Epithelial cell of esophagus (primary cell): ENCODE measurements at places on chromosomes 11 and 22.

GRCh38 chr11:64110465-64111375, 55.2 kb downstream of the MACROD1 start:
- no peak for DNase-seq

DNA sequence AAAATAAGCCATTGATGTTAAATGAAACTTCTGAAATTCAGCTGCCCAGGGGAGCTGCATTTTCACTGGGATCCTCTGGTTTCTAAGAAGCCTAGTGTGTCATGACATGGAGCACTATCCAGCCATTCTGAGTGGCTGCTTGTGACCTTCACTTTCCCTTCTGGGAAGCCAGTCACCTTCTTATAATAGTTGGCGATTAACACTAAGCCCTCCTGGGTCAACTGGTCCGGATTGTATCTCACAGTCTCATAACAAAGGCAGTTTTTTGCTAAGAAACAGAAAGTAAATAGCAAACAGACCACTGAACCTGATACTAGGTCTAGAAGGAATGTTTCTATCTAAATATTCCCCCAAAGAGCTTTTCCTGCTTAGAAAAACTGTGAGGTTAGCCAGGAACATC, 7.9 kb downstream of the CSRP3 start:
- no peak for DNase-seq

DNA sequence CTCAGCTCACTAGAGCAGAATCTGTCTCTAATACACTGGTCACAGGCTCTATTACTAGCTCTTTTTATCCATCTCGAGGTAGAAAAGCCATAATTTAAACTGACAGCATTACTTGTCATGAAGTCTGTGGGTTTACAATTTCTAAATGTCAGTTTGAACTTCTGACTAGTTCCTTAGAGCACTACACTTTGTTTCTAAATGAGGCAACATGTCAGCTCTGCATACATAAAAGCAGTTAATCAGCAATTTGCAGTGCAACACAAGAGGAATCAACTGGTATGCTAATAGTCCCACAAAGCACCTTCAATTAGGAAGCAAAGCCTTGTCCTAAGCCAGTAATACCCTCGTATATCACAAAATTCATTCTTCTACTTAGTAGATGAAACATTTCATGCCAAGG, 321.3 kb downstream of the TTC28 start:
- DNase-seq: no peak

- DNase-seq: no peak
These were observed 1.2 kb downstream of the CHID1 start for GRCh38 chr11:909406-909805.

DNA sequence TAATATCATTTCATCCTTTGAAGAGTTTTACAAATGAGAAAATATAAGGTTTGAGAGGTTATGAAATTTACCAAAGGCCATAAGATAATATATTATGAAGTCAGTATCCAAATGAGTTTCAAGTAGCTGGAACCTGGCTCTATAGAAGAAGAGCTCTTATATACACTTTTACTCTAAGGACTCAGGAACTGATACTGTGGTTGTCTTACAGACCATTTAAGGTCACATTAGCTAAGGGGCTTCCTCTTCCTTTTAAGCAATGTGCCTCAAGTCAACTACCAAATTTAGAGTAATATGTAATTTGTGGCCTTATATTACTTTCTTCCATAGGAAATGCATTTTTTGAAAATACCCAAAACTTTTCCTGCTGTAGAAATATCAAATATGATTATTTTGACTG, 369.3 kb downstream of the DLG2 start:
- DNase-seq: no peak

- DNase-seq: no peak
These were observed 15.6 kb downstream of the LTO1 start for GRCh38 chr11:69659591-69659990.

DNA sequence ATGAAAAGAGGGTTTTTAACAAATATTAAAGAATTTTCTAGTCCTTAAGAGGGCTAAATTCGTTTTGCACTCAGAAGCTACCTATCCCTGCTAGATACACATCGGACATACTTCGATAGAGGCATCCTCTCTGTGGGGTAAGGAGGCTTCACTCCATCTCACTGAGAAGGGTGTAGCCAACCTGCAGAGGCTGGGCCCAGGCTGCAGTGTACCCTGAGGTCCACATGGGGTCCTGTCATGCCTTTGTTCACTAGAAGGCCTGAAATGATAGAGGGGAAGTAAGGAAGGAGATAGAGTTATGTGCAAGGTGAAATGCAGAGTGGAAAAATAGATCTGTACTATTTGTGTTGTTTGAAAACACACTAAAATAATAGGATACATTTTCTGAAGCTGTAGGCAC, 45.6 kb downstream of the IGSF9B start:
- DNase-seq: no peak

DNA sequence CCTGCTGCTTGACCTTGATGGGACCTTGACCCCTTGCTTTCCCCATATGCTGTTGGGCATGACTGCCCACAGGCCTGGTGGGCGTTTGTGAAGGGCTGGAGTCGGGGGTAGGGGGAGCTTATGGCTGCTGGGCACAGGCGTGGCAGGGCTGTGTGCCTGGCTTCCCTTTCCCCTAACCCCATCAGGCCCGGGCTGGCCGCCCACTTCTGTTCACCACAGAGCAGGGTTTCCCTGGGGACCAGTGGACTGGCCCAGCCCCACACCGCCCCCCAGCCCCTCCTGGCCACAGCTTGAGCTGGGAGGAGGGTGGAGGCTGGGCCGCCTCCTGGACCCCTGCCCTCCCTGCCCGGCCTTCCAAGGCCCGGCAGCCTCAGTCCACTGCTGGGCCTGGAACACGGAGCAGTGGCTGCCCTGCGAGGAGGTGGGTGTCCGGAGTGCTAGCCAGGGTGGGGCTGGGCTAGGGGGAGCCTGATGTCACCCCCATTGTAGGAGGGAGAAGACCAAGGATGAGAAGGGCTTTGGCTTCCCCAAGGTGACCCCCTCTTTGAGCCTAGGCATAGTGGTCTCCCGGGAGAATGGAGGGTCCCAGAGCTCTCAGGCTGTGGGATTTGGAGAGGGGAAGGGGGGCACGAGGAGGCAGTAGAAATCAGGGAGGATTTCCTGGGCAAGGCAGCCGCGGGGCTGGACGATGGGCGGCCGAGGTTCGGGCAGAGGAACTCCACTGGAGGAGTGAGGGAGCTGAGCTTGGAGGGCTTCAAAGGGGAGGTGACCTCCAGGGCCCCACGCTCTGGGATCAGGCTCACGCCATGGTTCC, at the start of gene AIFM3:
Gene AIFM3, plus strand, starts transcription at position 373 of the 814 bp plus-strand sequence. CDS start 690 bp downstream, outside the sequence.
- no peak for DNase-seq

DNA sequence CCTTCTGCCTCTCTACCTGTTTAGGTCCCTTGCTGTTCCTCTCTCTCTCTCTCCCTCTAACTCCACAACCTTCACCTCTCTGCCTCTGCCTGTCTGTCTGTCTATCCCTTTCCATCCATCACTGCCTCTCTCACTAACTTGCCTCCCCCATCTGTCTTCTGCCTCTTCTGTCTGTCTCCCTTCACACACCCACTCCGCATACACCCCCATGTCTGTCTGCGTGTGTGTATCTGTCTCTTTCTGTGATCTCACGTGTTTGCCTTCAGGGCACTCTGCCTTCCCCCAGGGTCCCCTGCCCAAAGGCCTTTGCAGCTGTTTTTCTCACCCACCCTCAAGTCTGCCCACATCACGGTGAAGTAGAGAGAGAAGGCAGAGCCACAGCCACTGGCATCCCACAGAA, 7.9 kb downstream of the RTN4RL2 start:
- no peak for DNase-seq

DNA sequence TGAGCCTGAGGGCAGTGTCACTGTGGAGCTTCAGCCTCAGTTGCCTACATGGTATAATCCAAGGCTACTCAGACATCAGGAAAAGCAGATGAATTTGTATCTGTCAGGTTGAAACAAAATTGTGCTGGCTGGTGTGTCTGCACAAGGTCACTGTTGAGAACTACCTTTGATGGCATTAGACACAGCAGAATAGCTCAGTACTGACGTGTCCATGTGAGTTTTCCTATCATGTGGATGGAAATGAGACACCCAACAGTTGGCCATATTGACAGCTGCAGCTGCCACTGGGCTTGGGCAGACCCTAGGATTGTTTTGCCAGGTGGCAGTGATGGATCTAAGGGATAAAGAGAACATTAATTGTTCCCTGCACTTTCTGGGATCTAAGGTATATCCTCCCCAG, 15.8 kb downstream of the CCDC134 start:
- no peak for DNase-seq

GRCh38 chr11:86593833-86594232, 78.6 kb downstream of the ME3 start:
- no peak for DNase-seq

- no peak for DNase-seq
These were observed 35.5 kb downstream of the UBASH3B start for GRCh38 chr11:122690801-122691548.

- DNase-seq: no peak
These were observed 12.6 kb downstream of the CCDC83 start for GRCh38 chr11:85867751-85868150.

GRCh38 chr11:60918251-60918938, 4.4 kb downstream of the TMEM109 start:
- DNase-seq: peak; percentile 69

GRCh38 chr22:32557444-32557843, 82.8 kb downstream of the FBXO7 start:
- peak; percentile 43 for DNase-seq

DNA sequence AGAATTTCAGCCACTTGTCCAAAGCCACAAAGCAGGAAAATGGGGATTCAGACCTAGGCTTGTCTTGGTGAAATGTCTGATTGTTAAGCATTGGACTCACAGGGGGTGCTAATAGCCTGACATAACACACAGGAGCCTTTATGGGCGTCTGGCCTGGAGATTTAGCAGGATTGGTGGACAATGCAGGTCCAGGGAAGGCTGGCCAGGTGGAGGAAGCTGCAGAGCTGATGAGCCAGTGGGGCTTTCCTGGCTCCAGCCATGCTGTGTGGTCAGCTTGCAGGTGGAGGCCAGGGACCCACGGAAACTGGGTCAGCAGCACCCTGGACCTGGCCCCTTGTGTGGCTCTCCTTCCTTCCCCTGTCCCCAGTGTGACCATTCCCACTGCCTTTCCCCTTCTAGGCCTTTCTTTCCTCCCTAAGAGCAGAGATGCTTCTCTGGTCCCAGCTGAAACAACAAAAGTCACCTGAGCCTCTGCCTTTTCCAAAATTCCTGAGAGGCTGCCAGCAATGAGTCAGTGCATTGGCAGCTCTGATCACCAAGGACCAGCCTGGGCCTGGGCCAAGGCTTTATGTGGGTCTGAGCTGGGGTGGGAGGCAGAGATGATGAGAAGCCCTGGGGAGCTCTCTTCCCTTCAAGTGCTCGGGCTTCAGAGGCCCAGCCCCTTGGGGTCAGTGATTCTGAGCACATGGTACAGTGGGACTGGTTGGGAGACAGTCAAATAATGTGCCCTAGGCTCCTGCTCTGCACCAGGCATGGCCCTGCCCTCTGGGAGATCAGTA, 85.2 kb downstream of the CCDC81 start:
- DNase-seq: peak; percentile 81

DNA sequence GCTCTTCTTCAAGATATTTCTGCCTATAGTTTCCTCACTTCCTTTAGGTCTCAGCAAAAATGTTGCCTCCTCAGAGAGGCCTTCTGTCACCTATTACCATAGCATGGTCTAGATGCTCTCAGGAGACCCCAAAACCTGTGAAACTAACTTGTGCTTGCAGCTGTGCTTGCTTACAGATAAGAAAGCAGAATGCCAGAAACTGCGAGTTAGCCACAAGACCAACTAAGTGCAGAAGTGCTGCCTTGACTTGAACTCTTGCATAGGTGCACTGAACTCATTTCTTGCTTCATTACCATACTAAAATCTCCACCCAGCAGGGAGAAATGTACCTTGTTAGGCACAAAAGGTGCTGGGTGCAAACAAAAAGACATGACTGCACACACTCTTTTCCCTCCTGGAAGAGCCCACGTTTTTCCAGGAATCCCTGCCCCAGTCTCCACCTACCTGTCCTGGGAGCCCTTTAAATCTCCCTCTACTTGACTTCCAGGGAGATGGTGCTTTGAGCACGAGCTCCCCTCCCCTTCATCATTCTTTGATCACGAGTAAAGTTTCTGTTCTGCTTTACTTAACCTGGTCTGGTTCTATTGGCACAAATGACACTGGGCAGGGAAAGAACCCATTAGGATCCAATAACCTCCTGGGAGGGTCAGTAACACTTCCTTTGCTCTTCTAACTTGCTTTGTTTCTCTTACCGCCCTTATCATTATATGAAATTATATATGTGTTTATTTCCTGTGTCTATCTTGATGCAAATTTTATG, 137.7 kb upstream of the DDI1 start:
- no peak for DNase-seq

- no peak for DNase-seq
These were observed 164.6 kb downstream of the IGLL1 start for GRCh38 chr22:23415490-23415851.

DNA sequence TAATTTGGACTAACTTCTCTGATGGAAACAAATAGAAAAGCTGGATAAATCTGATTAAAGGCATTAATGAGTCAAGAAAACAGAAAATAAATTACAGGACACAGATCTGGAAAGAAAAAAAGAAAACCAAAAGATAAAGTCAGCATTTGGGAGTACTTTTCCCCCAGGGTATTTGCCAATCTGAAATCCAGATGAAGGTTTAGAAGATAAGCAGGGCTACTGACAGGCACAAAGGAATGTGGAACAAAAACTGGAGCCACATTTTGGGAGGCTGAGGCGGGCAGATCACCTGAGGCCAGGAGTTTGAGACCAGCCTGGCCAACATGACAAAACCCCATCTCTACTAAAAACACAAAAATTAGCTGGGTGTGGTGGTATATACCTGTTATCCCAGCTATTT, 57.2 kb downstream of the SBF2 start:
- DNase-seq: no peak

DNA sequence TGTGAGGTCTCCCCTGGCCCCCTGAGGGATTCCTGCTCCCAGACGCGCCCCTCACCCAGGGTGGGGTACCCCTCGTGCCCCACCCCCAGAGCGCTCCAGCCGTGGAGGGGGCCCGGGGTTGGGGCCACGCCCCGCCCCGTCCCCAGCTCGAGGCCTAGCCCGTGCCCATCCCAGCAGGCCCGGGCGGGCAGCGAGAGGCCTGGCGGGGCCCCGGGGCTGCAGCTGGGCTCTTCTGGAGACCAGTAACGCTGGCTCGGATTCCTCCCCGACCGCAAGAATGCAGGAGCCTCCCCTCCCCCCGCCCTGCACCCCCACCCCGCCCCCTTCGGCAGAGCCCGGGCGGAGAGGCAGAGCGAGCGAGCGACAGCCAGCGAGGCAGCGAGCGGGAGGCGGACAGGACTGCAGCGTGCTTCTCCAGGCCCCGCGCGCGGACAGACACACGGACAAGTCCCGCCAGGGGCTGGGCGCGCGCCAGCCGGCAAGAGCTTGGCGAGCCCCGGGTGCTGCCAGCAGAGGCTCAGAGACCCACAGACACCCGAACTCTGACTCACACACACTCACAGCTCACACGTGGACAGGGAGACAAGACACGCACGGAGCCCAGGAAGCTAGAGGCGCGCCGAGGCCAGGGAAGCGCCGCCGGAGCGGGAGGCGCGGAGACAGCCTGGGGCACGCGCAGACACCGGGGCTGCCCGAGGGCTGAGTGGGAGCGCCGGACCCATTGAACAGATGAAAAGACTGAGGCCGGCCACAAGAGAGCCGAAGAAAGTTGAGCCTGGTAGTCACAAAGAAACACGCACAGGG, 15.2 kb downstream of the BCL9L start:
- peak; percentile 88 for DNase-seq

- no peak for DNase-seq
These were observed 32.3 kb upstream of the CCDC89 start for GRCh38 chr11:85718126-85718943.

GRCh38 chr11:61577383-61578118, 3.3 kb downstream of the SYT7 start:
- DNase-seq: no peak
